NCI-H1436 treated with DMSO at 0.1 percent for 48 hours (cell line): ENCODE measurements at places on chromosomes 11 and 22.

DNA sequence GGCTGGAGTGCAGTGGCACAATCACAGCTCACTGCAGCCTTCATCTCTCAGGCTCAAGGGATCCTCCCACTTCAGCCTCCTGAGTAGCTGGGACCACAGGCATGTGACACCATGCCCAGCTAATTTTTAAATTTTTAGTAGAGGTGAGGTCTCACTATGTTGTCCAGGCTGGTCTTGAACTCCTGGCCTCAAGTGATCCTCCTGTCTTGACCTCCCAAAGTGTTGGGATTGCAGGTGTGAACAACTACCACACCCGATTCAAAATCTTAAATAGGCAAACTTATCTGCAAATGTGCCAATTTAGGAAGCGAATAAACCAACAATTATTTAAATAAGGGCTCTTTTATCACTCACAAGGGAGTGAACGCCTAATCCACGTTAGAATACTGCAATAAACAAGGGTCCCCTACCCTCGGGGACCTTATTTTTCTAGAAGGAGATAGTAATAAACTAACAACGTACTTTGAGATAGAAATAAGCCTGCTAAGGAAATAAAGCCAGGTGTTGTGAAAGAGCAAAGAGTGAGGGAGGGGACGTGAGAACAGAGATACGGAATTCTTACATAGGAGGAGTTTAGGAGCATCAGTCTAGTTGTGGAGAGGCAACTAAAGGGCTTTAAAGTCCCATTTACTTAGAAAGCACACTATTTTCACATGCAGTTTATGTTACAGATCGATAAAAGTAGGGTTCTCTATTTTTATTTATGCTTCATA is 3.0 kb upstream of the WEE1 start:
- DNase-seq: no peak

- DNase-seq: no peak
Observed at GRCh38 chr11:117070016-117070415, 28.2 kb downstream of the SIK3 start.

DNA sequence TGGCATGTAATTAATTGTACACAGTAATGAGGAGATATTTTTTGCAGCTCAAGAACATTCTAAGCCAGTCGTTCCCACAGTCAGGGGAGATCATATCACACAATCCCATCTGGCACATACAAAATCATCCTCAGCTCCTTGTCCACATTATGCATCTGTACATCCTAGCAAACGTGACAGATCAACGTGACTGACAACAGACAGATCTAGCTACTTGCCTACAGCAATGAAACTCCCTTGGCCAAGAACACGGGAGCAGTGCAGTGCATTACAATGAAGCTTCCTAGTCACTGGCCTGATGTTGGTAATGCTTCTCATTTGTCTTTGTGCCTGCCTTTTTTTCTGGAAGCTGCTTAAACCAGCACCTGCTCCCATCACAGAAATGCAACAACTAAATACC is 24.5 kb upstream of the GUCY1A2 start:
- no peak for DNase-seq

GRCh38 chr11:72482211-72482812 is 48.0 kb upstream of the CLPB start:
- DNase-seq: no peak

GRCh38 chr11:27255447-27255828 is 107.6 kb downstream of the CCDC34 start:
- no peak for DNase-seq

GRCh38 chr11:12167061-12168000 is 56.9 kb downstream of the MICAL2 start:
- no peak for DNase-seq

DNA sequence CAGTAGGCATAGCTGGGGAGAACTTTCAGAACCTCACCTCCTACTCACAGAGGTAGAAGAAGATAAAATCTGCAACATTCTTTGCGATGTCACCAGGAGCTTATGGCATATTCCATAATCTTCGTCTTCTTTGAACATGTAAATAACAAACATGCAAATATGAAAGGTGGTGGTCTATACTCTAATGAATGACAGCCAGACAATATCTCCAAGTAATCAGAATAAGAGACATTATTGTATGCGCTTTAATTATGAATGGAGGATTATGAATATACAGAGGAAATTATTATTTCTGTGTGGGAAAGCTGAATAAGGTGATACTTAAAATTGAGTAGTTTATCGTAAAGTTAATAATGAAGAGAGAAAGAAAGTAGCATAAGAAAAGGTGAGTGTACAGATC is at the start of gene OR52B4:
Gene OR52B4, minus strand, starts transcription at position 101 of the 400 bp plus-strand sequence. Its CDS starts 91 bp downstream, at position 10.
- no peak for DNase-seq

DNA sequence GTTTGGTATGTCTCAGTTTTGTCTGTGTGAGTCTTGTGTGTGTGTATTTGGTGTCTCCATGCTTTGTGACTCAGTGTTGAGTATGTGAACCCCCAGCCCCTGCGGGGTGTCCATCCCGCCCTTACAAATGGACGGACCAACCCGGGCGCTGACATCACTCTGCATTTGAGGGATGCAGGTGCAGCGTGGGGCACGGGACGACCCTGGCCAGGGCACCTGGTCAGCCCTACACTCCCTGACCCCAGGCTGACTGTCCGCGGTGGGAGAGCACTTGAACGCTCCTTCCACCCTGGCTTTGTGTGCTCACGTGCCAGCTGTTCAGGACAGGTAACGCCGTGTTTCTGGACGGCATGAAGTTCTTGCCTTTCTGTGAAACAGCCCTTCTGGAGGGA is 369.0 kb downstream of the BRD1 start:
- DNase-seq: no peak

GRCh38 chr11:133901316-133901715 is 55.5 kb downstream of the IGSF9B start:
- no peak for DNase-seq

DNA sequence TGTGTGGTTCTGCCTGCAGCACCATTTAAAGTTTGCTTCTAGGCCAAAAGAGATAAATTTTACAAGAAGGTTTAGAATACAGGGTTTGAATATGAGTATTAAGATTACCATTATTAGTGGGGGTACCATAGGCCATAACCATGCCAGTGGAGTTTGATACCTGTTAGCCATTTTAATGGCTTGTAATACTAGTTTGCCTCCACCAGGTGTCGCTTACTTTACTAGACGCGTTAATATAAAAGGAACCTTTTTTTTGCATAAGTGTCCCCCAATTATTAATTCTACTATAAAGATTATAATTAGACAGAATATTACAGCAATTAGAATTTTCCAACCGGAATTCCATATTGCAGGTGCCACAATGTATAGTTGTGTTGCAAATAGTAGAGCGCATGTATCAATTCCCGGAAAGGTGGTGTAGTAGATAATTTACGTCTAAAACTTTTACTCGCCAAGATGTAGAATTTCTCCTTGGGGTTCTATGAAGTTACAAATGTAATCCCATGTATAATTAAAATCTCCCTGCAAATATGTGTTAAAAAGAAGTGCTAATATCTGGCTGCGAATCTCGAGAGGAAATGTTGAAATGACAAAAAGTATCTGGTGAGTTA is 16.1 kb downstream of the MS4A6E start:
- DNase-seq: no peak

DNA sequence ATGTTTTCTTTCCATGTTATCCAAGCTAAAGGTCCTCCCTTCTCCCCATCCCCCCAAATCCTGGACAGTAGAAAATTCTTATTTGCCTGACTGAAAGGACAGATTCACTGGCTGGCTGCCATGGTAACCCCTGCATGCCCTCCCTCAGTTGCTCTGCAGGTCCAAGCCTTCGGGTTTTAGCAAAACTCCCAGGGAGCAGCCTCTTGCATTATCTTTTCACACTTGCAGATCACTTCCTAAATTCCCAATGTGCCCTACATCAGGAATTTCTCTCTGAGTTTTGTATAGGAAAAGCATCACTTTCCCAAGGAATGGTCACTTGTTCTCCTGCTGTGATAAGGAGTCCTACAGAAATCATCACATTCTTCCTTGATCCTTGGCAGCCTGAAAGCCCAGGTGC is 75.0 kb upstream of the TENM4 start:
- no peak for DNase-seq

DNA sequence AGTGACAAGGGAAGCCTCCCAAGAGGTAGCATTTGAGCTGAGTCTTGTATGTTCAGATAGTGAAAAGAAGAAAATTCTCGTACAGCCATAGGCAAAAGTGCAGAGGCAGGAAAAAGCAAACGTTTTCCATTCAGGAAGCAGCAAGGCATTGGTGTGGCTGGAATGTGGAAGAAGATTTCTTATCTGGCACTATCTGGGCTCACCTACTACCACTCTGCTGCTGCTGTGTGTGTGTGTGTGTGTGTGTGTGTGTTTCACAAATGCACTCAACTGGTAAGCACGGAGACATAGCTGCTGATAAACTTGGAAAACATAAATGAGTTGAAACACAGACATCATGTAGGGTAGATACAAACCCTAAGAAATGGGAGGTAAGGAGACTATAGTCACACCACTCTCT is 92.8 kb upstream of the ARHGAP42 start:
- DNase-seq: no peak

- no peak for DNase-seq
Observed at GRCh38 chr22:37351232-37351631, 68.9 kb downstream of the CYTH4 start.

GRCh38 chr11:17382046-17382728 is 6.3 kb downstream of the KCNJ11 start:
- no peak for DNase-seq

GRCh38 chr11:35624781-35625180 is 6.5 kb downstream of the FJX1 start:
- DNase-seq: no peak

DNA sequence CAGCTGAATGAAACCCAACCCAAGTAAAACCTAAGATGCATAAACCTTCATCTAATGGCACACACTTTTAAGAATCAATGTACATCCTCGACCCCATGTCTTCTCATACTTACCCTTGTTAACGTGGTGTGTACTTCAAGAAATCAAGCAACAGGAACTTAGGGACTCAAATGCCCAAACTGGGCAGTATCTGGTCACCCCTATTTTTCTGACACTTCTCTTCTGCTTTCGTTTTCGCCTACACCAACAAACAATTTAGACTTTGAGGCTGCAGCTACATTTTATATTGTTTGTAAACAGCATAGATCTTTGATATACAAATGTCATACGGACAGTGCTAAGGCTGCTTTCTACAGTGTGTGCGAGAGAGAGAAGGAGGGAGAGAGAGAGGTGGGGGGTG is 1044.0 kb downstream of the NTM start:
- no peak for DNase-seq

GRCh38 chr11:63670433-63671321 is 499 bp downstream of the ATL3 start:
- no peak for DNase-seq

DNA sequence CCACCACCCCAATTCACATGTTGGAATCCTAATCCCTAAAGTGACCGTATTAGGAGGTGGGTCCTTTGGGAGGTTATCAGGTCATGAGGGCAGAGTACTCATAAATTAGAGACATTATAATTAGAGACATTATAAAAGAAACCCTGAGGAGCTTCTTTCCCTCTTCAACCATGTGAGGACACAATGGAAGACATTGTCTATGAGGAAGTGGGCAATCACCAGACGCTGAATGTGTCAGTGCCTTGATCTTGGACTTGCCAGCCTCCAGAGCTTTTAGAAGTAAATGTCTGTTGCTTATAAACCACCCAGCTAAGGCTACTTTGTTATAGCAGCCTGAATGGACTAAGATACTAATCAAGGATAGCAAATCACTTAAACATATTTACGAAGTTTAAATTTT is 14.8 kb downstream of the GAB2 start:
- no peak for DNase-seq
